ENCODE measurements at places on chromosomes 2 and 18.
A peak's percentile ranks its signal among the peaks of the same experiment; 100 is the strongest.

- DNase-seq, result peak; percentile 71
Measured at GRCh38 chr2:15142069-15142689, 419.0 kb downstream of the NBAS start.

GRCh38 chr2:11073776-11074175, 81.5 kb upstream of the SLC66A3 start:
- no peak for DNase-seq

DNA sequence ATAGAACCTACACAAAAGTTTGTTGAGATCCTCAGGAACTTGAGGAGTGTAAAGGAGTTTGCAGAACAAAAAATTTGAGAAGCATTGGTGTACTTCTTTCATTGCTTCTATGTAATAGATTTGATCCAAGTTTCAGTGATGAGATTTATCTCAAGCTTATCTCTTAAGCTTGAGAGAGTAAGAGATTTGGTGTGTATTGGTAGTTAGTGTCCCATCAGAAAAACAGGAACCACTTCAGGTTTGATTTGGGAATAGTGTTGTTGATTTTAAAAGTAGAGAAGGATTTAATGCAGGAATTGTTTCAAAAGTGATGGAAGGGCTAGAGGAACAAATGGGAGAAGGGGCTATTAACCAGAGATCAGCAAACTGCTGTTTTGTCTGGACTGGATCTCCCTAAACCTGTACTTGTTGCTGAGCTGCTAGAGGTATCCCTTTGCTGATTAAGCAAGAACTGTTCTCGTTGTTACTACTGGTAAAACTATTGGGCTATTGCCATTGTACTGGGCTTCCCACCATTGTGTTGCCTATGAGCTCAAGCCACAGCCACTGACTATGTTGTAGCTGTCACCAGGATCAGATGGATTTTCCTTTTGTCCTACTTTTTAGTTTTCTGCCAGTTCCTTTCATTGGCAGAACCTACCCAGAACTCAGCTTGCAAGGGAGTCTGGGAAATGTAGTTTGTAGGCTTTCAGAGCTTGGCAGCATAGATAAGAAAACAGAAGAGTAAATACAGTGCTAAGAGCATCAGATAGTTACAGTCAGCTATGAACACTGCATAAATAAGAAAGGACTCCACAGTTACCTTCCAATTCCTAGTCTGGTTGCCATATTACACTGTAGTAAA, 39.3 kb downstream of the RAB10 start:
- no peak for DNase-seq

GRCh38 chr2:11022591-11023273, 111.0 kb downstream of the KCNF1 start:
- DNase-seq, result no peak

DNA sequence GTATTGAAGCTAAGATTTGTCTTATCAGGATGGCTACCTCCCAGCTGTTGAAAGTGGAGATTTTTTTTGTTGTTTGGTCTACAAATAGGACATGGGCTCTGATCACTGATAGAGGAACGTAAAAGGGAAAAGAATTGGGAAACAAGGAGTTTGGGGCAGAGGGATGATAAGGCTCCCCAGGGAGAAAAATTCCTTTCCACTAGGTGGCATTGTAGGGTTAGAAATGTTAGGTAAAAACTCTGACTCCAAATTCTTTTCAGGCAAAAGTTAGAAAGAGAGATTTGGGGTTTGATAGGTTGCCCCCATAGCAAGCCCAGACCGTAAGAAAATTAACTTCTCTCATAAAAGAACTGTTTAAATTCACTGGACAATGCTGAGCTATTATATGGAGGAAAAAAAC, 19.8 kb downstream of the CMPK2 start:
- DNase-seq, result no peak

DNA sequence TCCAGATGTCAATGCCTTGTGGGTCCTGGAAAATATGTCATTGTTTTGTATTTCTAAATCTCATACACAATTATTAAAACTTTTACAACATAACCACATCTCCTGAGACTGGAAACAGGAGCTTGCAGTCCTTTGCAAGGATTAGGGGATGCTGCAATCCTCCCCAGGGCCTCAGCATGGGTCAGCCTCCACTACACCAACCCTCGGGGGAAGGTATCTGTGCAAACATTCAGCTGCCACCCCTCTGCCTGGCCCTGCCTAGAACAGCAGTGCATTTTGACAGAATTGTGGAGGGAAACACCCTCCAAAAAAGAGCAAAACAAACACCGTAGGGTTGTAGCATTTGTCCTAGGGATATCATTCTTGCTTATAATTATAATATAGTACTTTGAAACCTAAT, 4.2 kb upstream of the UPP2 start:
- no peak for DNase-seq

GRCh38 chr2:110853516-110853915, 121.1 kb downstream of the ACOXL start:
- peak; percentile 63 for DNase-seq

GRCh38 chr2:149348291-149348690, 17.9 kb downstream of the LYPD6 start:
- DNase-seq, result no peak

DNA sequence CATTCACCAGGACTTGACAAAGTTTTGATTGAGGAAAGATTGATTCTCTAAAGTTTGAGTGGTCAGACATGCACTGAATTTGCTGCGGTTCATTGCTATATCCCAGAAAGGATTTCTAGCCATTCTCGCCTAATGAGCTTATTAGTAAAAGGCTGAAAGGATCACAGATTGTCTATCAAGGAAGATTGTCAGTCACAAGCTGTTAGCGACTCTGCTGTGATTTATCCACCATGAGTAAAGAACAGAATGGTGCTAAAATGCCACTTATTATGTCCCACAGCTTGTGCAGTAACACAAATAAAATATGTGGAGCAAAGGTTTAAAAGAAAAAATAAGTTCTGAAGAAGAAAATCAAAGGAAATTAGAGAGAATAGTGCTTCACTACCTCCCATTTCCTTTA, 701.2 kb upstream of the CDH7 start:
- no peak for DNase-seq

GRCh38 chr2:232532419-232532818, 6.5 kb downstream of the CHRND start:
- DNase-seq, result no peak

DNA sequence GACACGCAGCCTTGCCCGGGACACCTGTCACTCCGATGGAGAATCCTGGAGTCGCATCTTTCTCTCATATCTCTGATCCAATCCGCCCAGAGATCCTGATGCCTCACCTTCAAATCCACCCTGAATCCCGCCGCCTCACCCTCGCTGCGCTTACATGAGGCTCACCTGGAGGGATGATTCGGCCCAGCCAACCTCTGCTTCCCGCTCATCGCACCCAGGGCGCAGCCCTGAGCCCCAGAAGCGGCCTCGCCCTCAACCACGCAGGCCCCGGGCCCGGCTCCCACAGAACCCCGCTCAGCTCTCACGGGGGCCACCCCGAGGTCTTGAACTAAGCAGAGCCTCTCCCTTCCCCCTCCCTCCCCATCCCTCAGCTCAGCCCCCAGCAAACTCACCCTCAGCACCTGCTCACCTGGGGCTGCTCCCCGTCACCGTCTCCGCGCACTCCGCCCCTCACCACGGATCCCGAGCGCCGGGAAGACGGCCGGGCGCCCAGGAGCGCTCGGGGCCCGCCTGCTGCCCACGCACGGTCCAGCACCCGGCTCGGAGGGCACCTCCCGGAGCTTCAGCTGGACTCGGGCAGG, 160.0 kb downstream of the NDUFA10 start:
- no peak for DNase-seq

- DNase-seq, result no peak
Measured at GRCh38 chr2:66733364-66733999, 298.6 kb downstream of the MEIS1 start.

DNA sequence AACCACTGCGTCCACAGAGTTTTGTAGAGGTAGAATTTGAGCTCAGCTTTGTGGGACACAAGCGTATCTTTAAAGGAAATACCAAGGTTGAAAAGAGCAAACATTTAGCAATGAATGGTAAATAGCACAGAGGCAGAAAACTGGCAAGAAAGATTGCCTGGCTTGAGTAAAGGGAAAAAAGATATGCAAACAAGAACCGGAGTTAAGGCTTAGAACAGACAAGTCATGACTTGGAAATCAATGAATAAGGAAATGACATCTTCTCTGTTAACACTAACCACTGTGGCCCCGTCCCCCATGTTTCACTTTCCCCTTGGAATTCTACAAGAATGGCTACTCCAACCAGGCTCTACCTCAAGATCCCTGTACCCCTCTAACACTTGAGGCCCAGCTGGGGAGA, 3.8 kb downstream of the STAM2 start:
- no peak for DNase-seq

- DNase-seq, result no peak
Measured at GRCh38 chr2:239118675-239119211, 270.9 kb downstream of the TWIST2 start.

- no peak for DNase-seq
Measured at GRCh38 chr2:19046986-19047780, 311.2 kb downstream of the OSR1 start.

DNA sequence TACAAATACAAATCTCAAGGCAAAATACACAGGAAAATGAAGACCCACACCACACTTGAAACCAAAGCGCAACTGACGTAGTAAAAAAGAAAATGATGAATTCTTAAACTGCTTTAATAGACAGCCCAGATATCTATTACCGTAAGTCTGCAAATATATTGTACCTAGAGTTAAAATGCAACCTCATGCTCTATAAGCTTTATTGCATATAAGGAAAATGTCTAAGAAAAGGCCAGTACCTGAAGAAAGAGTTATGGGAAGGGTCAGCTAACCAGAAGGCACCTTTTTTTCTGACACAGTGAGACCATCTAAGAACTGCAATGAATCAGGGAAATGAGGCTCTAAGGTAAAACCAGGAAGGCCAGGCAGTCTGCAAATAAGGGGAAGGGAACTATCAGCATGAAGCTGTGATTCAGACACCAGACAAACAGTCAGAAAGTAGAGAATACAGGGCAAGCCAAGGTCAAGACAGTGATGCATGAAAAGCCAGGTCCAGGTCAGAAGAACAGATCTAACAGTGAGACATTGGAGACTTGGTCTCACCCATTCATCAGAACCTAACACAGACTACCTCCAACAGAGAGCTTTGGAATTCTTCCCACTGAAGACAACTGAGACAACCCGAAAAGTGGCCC, 46.9 kb downstream of the PDE11A start:
- no peak for DNase-seq

DNA sequence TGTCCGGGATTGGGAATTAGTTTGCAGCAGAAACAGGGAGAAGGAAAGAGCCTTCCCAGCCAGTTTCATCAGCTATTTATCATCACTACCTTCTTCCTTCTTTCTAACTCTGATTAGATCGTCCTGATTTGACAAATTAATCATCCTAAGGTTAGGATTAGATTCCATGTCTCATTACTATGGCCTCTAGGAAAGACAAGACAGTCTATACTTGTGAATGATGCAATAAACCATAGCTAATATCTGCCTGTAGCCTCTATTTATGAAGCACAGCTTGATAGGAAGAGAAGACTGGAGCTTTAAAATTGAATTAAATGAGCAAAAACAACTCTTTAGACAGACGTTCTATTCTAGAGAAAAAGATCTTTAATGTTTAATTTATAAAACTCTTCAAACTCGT, 25.2 kb upstream of the FRZB start:
- DNase-seq, result no peak

DNA sequence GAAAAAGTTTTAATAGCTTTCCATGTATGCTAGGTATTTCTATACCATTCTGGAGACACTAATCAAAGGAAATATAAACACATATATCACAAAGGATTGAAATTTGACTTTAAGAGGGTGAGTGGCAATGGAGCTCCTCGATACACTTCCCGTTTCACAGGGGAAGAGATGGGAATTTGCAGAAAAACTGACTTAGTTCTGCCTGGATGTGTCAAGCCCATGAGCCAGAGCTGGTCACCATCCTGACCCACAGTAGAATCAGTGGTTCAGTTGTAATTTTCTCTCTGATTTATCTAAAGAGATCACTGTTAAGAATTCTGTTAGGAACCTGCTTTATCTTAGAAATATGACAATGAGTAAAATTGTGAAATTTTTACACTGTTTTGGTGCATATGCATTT, 34.2 kb downstream of the PLCL1 start:
- DNase-seq, result no peak

- DNase-seq, result no peak
Measured at GRCh38 chr2:180694445-180695421, 285.7 kb upstream of the UBE2E3 start.

- no peak for DNase-seq
Measured at GRCh38 chr18:9043581-9043980, 58.9 kb upstream of the NDUFV2 start.

DNA sequence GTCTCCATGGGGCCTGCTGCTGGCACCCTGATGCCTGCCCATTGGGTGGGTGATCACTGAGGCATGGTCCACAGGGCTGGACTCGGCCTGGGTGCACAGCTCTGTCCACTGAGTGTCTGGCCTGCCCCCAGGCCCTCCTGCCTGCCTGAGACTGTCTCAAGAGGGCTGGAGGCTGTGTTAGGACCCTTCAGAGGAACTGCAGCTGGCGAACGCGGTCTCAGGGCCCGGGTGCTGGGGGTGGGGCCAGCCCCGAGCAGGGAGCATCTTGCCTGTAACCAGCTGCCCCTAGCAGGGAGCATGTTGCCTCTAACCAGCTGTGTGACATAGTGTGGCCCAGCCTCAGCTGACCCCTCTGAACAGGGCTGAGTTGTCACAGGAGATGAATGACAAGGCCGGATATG, 50.0 kb downstream of the TWIST2 start:
- DNase-seq, result no peak

DNA sequence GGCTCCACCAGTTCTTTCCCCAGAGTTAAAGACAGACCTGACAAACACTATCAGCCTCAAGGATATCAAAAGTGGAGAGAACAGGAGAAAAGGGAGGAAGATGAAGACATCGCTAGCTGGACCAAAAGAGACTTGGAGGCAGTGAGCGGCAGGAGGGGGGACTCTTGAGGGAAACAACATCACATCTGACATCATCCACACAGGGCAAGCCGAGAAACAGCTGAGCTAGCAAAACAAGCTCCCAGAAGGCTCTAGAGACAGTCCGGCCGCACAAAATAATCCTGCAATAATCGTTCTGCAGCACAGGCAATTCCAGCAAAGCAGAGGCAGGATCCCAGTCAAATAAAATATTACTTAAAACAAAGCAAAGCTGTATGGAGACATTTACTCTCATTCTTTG, 239.8 kb downstream of the EN1 start:
- no peak for DNase-seq

GRCh38 chr2:106965611-106966010, 79.6 kb upstream of the ST6GAL2 start:
- DNase-seq, result no peak

GRCh38 chr2:20439193-20439475, 7.7 kb upstream of the RHOB start:
- no peak for DNase-seq

- DNase-seq, result no peak
Measured at GRCh38 chr18:24658302-24658701, 197.9 kb downstream of the HRH4 start.

All from stimulated activated CD4-positive, alpha-beta T cell treated with anti-CD3 and anti-CD28 coated beads, Interleukin-4, amount 100 ng/mL, for 1 hour (primary cell).